ENCODE measurements at places on chromosomes 4 and X.
A peak's percentile ranks its signal among the peaks of the same experiment; 100 is the strongest.

DNA sequence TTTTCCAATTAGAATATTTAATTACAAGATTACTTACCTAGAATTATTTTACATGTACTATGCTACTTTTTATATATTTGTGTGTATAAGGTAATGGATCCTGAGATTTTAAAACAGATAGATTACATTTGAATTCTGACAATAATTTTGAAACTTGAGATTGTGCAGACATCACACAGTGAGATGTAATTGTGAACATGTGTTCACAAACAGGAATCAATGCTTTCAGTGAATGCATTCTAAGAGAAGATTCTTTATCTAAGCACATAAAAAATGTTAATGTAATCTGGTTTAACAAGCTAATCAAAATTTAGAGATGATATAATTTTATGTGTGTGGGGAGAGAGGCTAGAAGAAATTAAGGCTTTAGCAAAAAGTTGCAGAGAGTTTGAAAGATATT is 1925.5 kb downstream of the ARAP2 start:
- no peak for DNase-seq

GRCh38 chr4:121973816-121974215 is 22.0 kb upstream of the TRPC3 start:
- no peak for DNase-seq

GRCh38 chr4:137076908-137077307 is 455.4 kb downstream of the PCDH18 start:
- DNase-seq: no peak

DNA sequence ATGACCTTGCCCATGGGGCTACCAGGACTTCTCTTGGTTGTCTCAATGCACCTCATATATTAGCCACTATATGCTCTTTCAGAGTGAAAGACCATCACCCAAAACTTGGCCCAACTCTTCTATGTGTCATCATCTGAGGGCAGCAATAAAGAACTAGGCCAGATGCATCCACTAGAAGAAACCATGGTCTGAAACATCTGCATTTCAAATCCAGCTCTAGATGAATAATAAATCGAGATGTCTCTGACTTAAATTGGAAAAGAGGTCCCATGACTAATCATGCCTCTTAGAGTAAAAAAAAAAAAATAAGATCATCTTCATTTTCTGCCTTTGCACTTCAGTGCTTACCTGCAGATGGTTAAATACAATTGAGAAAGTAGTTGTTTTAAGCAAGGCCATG is 397.6 kb upstream of the PITX2 start:
- DNase-seq: no peak

- no peak for DNase-seq
Observed at GRCh38 chr4:7365462-7366179, 69.1 kb downstream of the PSAPL1 start.

- no peak for DNase-seq
Observed at GRCh38 chr4:1166509-1167243, 5.7 kb downstream of the SPON2 start.

DNA sequence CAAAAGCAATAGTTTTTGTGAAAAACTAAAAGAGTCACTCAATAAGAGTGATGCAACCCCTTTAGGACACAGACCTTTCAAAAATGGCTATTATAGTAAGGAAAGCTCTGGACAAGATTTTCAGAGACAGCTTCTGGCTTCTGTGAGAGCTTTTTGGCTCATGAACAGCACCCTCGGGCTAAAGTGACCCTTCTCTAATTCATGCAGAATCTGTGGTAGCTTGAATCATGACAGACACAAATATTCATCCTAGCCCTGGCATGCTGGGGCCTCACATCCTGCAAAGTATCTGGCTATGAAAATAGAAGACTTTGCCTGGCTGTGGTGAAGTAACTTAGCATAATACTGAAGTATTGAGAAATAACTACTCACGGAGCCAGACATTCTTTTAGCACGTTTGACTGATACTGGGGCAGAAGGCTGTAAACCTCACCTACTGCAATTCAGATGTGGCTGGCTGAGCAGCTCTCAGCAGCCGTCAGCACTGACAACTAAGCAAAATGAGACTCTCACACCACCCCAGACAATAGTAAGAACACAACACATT is 327.3 kb downstream of the MAPK10 start:
- DNase-seq: peak; percentile 98

DNA sequence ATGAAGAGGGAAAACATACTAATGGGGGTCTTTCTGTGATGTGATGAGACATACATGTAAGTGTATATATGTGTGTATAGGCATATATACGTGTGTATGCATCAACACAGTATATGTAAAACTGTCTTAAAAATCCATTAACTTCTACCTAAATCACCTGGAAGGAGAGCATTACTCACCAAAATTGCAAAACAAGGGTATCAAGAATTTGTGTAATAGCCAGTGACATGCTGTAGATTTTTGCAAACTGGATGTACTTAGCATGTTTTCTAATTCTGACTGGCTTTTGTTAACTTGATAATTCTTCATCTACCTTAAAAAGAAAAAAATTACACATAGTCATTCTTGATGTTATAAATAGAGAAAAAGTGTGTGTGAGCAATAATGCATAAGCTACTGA is 104.7 kb downstream of the PRRG1 start:
- DNase-seq: no peak

GRCh38 chrX:109312757-109313156 is 169.1 kb downstream of the GUCY2F start:
- no peak for DNase-seq

GRCh38 chr4:84870398-84871163 is 95.9 kb downstream of the WDFY3 start:
- DNase-seq: peak; percentile 87

- DNase-seq: no peak
Observed at GRCh38 chrX:14220386-14220944, 190.8 kb upstream of the GEMIN8 start.

DNA sequence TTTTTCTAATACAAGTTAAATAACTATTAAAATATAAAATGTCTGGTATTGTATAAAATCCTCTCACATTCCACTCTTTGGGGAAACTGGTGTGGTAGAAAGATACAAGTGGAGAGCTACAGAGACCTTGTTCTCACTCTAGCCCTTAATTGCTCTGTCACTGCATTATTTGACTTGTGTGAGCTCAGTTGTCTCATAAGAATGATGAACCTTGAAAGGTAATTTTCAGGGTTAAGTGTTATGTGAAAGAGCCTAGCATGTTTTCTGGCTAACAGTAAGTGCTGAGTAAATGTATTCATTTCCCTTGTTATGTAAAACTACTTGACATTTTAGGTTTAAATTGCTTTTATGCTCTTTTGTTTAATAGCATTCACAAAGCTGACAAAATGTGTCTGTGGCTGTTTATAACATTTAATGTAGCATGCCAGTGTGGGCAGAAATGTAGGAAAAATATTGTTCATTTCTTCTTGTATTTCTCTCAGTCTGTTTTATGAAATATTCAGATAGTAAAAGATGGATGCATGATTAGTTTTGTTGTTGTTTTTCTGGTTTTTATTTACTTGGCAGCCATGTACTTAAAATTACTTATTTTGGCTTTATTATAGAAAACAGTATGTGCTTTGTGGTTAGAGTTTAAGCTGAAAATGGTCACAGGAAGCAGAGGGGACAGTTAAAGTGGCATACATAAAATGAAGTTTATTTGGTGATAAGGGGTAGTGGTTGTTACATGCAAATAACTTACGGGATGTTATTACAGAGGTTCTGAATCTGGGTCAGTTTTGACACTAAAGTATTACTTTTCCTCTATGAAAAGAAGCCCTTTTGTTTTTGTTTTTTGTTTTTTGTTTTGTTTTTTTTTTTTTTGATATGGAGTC is 29.2 kb downstream of the SLAIN2 start:
- DNase-seq: no peak

GRCh38 chrX:66015152-66015831 is 24.6 kb downstream of the VSIG4 start:
- no peak for DNase-seq

DNA sequence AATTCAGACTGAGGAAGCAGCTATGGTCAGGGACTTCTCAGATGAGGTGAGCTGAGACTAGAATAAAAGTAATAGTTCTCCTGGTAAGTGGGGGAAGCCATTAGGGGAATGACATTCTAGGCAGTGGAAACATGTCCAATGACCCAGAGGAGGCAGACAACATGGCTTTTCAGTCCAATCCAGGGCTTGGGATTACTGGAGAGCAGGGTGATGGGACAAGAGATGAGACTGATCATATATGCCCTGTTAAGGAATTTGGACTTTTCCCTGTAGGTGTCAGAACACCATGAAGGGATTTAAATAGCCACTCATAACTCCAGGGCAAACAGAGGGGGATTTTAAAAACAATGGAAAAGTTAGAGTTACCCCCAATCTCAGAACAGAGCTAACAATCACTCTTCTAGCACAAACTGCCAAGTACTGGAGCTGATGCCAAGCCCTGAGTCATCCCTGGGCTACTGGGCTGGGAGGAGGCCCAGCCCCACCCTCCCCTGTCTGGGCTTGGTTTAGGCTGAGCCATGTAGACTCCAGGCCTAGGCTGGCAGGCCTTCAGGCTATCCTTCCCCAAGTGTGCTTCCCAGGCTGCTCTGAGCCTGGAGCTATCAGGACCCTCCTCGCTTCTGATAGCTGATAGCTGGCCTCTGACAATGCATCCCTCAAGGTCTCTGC is 22.7 kb upstream of the MSN start:
- peak; percentile 87 for DNase-seq

- no peak for DNase-seq
Observed at GRCh38 chrX:130184857-130185256, 13.1 kb downstream of the RAB33A start.

GRCh38 chr4:102868153-102868780 is 525 bp upstream of the CISD2 start:
- DNase-seq: no peak

GRCh38 chr4:39255871-39256270 is 73.5 kb downstream of the WDR19 start:
- DNase-seq: no peak

All from EH (cell line).